Spleen (tissue), 13 donors: ENCODE measurements at places on chromosomes 6 and 20. TPM values are rescaled to one million over a fixed set of nuclear protein-coding genes. Genes with fewer than 3 reads are reported as not detected.

- H3K36me3 ChIP-seq: no peaks in the 10 kb centered on the region
- no peak overlapping the region for H3K4me3 ChIP-seq
- no peaks in the 10 kb centered on the region for H3K27me3 ChIP-seq
- DNase-seq: no peak
Observed at GRCh38 chr20:7505835-7506221, 434.4 kb downstream of the HAO1 start.

The FUT9 gene
- not detected for total RNA-seq

- H3K4me3 ChIP-seq: no peak overlapping the region
- H3K36me3 ChIP-seq: no peaks in the 10 kb centered on the region
- H3K4me1 ChIP-seq: peaks cover 3% of the 10 kb centered on the region
- no peak overlapping the region for H3K27ac ChIP-seq
Observed at GRCh38 chr20:53226826-53227225, 254.7 kb downstream of the TSHZ2 start.

The RAET1L gene
- total RNA-seq: not detected

DNA sequence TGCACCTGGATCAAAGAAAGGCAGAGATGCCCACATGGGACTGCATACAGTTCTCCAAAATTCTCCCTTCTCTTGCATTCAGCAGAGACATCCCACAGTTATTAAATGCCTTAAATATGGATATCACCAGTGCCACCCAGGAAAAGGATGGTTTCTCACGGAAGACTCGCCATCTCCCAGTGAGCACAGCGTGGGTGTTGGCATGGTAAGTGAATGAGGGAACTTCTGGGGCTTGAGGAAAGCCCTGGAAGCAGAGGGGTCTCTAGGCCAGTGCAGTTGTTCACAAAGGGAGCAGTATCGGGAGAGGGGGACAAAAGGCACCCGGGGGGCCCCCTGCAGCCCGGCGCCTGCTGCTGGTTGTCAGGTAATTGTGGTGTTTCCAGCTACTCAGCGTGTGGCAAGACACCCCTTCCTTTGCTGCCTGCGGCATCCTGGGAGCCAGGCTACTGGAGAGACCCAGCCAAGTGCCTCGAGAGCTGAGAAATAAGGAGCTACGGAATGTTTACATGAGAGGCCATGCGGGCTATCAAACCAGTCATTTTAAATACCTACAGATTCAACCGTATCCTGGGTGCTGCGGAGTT is 125.4 kb downstream of the PXDC1 start:
- H3K4me1 ChIP-seq: peaks cover 10% of the 10 kb centered on the region
- H3K27ac ChIP-seq: no peak overlapping the region
- DNase-seq: peak; percentile 31
- H3K4me3 ChIP-seq: no peak overlapping the region
- no peaks in the 10 kb centered on the region for H3K36me3 ChIP-seq

GRCh38 chr6:150692604-150693003 is 92.9 kb downstream of the PLEKHG1 start:
- peak overlapping the region; percentile 87 for H3K27ac ChIP-seq
- H3K4me1 ChIP-seq: peaks cover 97% of the 10 kb centered on the region
- H3K27me3 ChIP-seq: no peaks in the 10 kb centered on the region
- H3K36me3 ChIP-seq: no peaks in the 10 kb centered on the region
- DNase-seq: no peak

DNA sequence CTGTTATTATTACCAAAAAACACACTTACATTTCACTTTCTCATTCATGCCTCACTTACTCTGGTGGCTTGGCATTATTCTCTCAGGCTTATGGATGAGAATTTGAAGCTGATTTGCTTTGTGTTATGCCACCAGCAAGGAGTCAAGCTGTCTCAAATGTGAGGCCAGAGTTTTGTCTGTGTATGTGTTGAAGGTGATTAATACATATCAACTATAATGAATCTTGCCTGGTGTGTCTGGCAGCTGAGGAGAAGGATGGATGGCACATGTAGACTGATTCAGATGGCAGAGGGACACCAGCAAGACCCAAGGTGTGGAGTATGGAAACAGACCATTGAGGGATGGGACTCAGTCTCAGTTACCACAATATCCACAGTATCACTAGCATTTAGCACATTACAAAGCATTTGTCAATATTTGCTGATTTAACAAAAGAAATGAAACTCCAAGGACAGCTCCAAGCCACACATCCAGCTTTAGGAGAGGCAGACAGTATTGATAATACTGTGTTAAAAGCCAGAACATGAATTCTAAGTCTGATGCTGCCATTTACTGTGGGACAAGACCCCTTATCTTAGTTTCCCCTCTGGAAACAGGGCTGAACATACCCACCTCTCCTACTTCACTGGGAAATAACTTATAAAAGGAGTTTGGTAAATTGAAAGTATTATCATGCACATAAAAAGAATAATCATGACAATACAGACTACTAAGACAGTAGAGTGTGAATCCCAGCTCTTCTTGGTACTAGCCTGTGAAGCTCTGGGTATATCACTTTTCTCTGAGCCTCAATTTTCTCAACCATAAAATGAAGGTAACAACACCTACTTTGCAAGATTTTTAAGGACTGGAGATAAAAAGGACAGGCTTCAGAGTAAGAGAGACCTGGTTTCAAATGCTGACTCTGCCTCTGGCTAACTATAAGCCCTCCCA is 11.2 kb downstream of the BCL2L1 start:
- peak overlapping the region; percentile 97 for H3K27ac ChIP-seq
- H3K36me3 ChIP-seq: peaks cover 29% of the 10 kb centered on the region
- H3K4me1 ChIP-seq: peaks cover 81% of the 10 kb centered on the region
- H3K27me3 ChIP-seq: no peaks in the 10 kb centered on the region
- no peak overlapping the region for H3K4me3 ChIP-seq

DNA sequence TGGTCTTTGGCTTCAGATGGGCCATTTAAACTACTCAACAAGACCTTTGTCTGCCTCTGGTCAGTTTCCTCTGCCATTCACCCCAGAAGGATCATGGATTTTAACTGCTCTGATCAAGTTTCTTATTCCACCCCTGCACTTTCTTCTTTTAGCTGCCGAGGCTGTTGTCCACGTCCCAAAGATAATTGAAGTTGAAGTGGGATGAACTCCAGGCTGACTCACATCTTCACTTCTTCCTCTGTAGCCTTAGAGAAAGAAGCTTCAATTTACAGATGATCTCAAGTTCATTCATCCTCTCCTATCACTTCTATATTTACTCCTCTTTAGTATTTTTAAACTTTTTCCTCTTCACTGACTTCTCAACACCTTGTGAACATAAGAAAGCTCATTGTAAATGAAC is 651.6 kb downstream of the UTRN start:
- no peaks in the 10 kb centered on the region for H3K36me3 ChIP-seq
- H3K4me3 ChIP-seq: no peak overlapping the region
